Omental fat pad (tissue), 4 donors: ENCODE measurements at places on chromosomes 7 and 10. TPM values are rescaled to one million over a fixed set of nuclear protein-coding genes. Genes with fewer than 3 reads are reported as not detected.

ABCA13 gene
- not detected for total RNA-seq

BRAT1 gene
- total RNA-seq = 33.1 TPM

BLNK gene
- total RNA-seq = 5.3 TPM

VWDE gene
- 0.12 TPM for total RNA-seq

SND1 gene
- 118 TPM for total RNA-seq

PTCD1 gene
- total RNA-seq = 9.5 TPM

NKX1-2 gene
- total RNA-seq = not detected

CREB3L2 gene
- total RNA-seq = 39.0 TPM
